Renal cortex interstitium (tissue), 15 donors: ENCODE measurements at places on chromosomes 3 and 15.

GRCh38 chr15:55638764-55639163 is 50.6 kb upstream of the PYGO1 start:
- no peak for DNase-seq

DNA sequence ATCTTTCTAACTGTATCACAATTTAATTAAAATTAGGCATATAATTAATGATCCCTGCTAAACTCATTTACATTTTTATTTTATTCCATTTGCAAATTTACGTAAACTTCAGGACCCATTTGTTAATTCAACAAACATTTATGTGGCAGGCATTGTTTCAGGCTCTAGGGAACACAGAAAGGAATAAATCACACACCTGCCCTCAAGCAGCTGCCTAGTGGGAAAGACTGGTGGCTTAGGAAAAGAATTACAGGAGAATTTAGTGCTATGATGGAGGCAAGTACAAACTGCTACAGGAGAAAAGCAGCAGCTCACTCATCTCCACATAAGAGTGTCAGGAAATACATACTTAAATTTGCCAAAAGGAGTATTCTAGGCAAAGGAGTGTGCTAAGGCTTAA is 11.2 kb downstream of the CBLB start:
- no peak for DNase-seq

GRCh38 chr15:72965671-72966070 is 86.6 kb upstream of the NEO1 start:
- no peak for DNase-seq

DNA sequence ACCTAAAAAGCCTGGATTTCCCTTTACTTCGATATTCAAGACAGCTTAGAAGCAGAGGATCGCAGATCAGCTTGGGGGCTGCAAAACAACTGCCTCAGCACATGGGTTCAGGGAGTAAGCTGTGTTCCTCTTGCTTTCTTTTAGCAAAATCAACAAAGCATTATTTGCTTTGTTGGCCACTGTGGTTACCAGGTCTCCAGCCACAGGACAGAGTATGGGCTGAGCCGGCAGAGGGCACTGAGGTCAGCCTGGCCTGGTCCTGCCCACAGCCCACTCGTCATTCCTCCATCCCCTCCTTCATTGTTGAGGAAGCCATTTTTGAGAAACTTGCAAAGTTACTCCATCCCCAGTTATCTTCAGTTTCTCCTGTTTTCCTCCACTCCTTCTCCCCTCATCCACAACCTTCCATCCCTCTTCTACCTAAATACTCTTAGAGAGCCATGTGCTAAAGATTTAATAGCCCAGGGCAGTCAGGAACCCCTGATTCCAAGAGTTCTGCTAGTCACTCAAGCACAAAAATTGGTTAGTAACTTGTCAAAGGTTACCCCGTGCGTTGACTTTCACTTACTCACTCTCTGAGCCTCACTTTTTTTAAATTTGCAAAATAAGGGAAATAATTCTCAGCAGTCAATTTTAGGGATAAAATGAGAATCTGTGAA is 60.0 kb upstream of the HES1 start:
- DNase-seq: no peak

- no peak for DNase-seq
These were observed 140.0 kb downstream of the GADL1 start for GRCh38 chr3:30754426-30754825.

DNA sequence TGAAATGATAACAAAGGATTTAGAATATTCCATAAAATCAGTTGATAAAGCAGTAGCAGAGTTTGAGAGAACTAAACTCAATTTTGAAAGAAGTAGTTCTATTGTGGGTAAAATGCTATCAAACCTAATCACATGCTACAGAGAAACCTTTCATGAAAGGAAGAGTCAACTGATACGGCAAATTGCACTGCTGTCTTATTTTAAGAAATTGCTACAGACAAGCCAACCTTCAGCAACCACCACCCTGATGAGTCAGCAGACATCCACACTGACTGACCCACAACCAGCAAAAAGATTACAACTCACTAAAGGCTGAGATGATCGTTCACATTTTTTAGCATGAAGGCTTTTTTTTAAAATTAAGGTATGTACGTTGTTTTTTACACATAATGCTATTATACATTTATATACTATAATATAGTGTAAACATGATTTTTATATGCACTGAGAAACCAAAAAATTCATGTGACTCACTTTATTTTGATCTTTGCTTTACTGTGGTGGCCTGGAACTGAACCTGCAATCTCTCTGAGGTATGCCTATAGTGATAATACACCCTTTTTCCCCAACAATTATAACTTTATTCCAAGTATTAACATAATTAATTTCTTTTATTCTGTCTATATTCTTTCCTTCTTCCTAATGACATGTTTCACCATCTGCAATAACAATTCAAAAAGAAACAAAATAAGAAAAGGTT is 109.9 kb downstream of the TBC1D5 start:
- DNase-seq: no peak

- no peak for DNase-seq
These were observed 53.4 kb downstream of the DUT start for GRCh38 chr15:48384616-48385015.
